ENCODE measurements at places on chromosomes 11 and 22.

DNA sequence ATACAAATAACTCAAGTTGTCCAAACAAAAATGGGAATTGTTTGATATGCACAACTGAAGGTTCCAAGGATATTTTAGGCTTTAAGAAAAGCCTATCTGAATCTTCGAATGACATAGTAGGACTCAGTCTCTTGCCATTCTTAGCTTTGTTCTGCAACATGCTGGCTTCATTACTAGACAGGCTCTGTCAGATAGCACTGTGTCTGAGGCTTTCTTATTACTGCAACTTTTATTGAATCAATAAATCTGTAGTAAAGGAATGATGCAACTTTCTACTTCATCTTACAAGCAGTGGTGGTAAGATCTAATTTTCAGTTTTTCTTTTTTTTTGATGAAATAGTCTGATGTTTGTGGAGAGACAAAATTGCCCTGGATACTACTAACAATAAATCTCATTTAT, 319.3 kb upstream of the CCDC179 start:
- no peak for DNase-seq

- no peak for DNase-seq
Observed at GRCh38 chr11:45037434-45038005, 86.8 kb upstream of the TP53I11 start.

DNA sequence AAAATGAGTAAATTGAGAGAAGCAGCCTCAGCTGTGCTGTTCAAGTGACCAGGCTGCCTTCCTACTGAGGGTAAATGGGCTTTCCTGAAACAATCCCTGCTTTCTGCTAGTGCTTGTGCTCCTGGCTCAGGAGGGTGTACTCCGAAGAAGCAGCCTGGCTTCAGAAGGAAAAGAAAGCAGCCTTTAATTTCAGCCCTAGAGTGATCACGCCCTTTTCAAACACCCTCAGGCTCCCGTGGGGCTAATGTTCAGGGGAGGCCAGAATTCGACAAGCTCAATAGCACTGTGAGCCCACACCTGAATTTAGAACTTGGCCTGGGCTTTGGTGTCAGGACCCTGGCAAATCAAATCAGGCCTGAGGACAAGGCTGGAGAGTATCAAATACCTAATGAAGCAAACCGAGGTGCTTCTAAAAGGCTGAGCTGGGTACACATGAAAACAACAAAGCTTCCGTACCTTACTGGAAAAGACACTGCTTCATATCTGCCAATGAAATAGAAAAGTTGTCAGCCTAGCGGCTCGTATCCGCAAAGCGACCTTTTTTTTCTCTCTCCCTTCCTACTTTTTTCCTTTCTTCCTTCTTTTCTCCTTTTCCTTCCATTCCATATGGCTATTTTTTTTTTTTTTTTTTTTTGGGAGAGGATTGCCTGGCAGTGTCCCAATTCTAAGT, 387.8 kb downstream of the SOX6 start:
- no peak for DNase-seq

DNA sequence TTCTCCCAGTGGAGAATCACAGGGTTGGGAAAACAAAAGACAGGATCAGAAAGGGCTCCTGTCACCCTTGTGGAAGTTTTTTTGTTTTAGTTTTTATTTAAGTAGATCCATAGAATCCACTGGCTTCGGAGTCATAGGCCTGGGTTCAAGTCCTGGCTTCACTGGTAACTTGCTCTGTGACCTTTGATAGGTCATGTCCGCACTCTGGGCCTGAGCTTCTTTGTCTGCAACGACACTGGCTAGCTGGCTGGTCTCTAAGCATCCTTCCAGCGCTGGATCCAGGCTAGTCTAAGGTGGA, 1.4 kb downstream of the ZFTA start:
- no peak for DNase-seq

DNA sequence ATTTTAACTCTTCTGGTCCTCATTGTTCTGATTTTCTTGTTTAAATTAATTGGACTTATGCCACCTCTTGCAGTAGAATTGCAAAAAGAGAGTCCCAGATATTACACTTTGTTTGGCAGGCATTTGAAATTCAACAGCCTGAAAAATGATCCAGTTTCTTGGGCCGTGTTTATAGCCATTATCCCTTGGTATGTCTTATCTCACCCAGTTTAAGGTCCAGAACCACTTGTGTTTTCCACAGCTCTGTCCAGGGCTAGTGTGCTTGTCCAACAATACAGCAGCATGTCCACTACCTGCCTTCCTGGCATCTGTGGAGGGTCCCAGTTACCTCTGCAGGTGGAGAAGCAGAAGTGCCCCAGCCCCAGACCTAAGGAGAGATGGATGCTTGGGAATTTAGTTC, 397.4 kb downstream of the SOX6 start:
- no peak for DNase-seq

DNA sequence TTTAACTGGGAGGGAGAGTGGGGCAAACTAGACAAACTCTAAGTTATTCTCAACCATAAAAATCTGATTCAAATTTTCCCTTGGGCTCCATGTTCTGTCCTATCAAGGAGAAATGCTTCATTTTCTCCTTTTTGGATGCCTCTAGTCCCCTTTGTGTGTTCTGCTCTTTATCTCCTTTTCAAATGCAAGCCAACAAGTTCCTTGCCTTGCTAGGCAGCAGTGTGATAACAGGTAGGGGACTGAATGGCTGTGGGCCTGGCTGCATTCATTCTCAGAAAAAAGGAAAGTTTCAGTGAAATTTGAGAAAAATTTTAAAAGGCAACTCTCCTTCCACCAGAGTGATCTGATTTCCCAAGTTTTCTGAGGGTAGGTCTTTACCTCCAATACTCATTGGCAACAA, 26.9 kb upstream of the MMP8 start:
- no peak for DNase-seq

- no peak for DNase-seq
Observed at GRCh38 chr11:78065203-78065602, 1.5 kb downstream of the THRSP start.

DNA sequence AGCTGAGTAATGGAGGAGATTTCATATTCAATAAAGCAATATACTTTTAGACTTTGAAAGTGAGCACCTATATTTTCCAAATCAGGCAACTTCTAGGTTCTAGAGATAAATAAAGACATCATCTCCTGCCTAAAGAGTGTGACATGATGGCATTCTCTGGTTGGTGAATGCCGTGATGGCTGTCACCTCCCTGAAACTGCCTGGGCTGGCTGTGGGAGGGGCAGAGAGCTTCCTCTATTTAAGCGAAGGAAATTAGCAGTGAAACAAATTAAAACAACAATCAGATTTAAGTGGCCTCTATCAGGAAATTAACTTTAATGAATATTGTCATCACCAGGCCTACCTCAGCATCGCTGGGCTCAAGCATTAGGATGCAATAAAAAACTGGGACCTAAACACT, 113.9 kb downstream of the ARL14EP start:
- DNase-seq, result no peak

DNA sequence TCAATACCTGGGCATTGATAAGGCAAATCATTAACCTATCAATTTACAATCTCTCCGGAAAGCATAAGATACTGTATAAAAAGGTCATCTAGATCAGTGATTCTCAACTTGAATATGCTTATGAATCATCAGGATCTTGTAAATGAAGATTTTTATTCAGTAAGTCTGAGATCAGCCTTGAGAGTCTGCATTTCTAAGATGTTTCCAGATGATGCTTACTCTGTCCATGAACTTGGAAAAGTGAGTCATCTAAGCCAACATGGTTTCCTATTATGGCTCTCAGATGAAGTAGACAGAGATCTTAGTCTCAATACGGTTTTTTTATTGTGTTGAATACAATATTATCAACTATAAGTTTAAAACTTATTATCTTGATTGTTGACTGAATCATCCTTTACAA, 226.4 kb upstream of the KIRREL3 start:
- DNase-seq, result no peak

- no peak for DNase-seq
Observed at GRCh38 chr22:38276166-38276565, 3.4 kb upstream of the TMEM184B start.

DNA sequence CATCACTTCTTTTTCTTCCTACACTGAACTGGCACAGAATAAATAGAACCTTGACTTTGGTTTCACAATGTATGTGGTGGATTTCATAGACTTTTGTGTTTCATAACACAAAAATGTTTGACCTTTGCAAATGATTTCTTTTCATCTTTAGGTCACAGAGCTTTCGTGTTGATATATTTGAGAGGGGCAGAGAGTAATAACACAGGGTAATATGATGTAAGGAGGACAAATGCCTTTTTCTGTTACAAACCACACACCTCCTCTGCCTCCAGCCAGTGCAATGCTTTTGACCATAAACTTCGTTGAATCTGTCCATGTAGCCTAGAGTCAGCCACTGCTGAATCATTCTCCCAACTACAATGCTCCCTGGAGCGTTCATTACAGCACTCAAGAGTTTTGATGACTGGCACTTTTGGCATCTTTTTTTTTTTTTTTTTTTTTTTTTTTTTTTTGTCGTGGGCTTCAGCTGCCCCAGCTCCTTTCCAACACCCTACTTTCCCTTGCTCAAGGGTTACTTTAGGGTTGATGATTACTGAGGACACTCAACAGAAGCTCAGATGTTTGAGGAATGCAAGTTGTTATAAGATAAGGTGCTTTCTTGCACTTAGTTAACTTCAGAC, 11.4 kb upstream of the CAT start:
- DNase-seq, result no peak

GRCh38 chr11:17558025-17558780, 11.1 kb downstream of the OTOG start:
- DNase-seq, result no peak

DNA sequence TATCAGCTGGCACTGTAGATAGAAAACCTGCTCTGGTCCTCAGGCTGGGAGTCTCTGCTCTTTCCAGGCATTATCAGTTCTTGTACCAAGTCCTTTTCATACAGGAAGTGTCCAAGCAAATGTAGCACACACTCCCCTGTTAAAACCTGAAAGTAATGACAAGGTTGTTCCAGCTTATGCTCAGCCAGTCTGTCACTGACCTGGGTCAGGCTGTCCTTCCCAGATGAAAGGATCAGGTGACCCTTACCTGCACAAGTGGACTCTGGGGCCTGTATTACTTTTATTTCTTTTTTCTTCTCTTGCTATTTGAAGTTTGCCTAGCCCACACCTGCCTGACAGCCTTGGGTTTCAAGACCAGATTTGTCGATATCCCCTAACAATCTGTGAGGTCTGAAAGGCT, 156.3 kb upstream of the SESN3 start:
- no peak for DNase-seq

GRCh38 chr11:1208144-1208393, 14.8 kb upstream of the MUC5B start:
- DNase-seq, result no peak

GRCh38 chr22:41578818-41579217, 10.8 kb downstream of the PMM1 start:
- no peak for DNase-seq

DNA sequence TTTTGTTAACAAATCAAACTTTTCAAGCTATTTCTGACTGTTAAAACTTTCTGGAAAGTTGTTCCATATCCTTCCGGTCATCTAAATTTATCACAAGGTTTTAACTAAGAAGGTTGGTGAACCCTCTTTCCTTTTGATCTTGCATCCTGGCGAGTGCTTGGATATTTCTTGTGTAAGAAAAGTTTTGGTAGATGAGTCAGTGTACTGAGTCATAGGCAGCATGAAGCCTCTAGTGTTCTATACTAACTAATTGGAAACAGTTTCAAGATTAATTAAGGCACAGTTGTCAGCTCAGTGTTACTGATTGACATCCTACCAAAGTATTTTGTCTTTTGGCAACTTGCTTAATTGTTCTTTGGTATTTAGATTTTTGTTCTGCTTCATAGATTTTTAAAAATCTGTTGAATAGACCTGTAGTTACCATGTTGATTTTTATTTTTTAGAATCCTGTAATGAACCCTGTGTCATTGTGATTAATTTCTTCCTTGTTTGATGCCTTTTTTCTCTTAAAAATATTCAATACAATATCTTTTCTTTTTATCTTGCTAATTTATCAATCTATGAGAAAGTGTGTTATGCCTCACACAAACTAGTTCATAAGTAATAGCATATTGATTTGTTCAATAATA, 38.0 kb downstream of the METTL15 start:
- DNase-seq, result no peak

DNA sequence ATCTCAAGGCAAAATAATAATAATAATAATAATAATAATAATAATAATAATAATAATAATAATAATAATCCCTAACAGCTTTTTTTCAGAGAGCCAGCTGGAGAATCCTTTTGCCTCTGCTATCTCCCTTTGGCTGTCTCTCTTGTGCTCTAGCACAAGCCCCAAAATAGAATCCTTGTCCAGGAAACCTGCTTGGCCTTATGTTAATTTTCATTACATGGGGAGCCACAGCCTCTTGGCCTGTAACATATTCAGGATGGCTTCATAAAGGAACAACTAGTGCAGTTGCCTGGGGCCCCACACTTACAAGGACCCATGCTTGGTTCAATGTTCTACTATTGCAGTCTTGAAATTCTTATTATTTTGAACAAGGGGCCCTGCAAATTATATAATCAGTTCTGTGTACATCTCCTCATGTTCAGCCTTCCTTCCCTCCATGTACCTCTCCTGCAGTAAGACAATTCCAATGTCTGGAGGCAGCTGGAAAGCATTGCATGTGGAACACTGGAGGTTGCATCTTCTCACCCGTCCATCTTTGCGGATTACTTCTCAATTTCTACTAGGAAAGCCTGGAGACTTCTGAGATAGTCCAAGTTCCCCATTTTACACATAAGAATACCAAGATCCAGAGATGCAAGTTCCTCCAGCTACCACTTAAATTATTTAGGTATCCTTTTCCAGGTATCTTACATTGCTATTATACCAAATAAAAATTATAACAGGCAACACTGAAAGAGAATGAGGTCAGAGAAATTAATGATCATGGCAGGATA, 37.8 kb upstream of the SORL1 start:
- no peak for DNase-seq

DNA sequence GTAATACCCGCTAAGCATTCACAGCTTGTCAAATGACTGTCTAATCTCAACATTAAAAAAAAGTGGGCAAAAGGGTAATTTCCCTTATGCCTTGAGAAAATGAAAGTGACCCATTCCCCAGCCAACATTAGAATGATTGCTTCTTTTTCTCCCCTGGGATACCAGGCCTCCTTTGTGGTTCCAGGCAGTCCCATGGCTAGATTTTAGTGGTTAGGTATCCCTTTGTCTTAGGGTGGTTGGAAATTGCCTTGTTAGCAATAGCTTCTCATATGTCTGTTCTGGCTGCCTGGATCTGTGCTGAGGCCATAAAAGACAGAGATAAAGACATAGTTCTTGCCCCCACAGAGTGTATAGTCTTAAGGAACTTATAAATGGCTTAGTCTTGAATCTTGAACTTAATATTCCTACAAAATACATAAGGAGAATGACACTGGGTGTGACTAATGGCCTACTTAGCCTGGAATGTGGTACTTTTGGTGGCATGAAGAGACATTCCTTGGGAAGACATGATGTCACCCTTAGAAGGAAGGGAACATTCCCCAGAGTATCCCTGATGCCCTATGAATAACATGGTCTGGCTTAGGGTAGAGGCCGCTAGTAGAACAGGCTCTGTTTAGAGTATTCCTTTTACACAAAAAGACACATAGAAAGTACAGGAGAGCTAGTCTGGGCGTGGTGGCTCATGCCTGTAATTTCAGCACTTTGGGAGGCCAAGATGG, 90.3 kb downstream of the ZBTB16 start:
- no peak for DNase-seq

Measured in activated CD4-positive, alpha-beta T cell treated with anti-CD3 and anti-CD28 coated beads for 48 hours (primary cell).